ENCODE measurements at places on chromosomes 4 and X.

DNA sequence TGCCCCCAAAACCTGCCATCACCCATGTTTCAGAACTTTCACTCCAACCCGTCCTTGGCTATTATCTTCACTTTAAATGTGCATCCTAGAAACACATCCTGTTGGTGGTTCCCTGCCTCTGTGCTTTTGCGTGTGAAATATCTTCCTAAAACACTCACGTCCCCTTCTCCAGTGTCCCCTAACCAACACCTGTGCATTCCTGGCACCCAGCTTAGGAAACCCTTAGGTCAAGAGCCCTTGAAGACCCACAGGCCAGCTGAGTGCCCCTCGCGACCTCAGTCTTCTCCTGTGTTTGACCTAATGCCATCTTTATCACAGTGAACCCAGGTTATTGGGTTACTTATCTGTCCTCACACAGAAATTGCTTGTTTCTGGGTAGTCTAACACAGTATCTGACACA, 117.6 kb downstream of the STK32B start:
- no peak for DNase-seq

DNA sequence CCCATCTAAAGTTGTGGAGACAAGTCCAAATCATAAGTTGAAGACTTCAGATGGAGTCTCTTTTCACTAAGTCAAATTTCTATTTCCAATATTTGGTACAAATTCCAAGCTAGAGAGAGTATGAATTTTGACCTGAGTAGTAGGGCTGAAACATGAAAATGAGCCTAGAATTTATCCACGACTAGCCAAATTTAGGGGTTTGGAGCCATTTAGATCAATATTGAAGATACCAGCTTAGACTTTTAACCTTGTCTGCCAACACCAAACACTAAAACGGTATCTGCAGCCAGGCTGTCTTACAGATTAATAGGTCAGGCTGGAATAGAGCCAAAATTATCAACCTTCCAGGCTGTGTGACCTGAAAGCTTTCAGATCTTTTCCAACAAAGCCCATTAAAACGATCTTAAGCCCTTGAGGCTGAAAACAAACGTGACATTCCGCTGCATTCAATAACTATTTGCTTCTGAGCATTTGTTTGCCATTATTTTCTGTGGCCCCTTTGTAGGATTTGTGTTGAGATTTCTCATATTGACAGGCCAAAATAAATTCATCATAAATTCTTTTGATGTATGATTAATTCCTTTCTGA, 268.7 kb upstream of the DKK2 start:
- DNase-seq, result no peak

GRCh38 chrX:48754238-48754637, 7.3 kb upstream of the GLOD5 start:
- DNase-seq, result no peak

DNA sequence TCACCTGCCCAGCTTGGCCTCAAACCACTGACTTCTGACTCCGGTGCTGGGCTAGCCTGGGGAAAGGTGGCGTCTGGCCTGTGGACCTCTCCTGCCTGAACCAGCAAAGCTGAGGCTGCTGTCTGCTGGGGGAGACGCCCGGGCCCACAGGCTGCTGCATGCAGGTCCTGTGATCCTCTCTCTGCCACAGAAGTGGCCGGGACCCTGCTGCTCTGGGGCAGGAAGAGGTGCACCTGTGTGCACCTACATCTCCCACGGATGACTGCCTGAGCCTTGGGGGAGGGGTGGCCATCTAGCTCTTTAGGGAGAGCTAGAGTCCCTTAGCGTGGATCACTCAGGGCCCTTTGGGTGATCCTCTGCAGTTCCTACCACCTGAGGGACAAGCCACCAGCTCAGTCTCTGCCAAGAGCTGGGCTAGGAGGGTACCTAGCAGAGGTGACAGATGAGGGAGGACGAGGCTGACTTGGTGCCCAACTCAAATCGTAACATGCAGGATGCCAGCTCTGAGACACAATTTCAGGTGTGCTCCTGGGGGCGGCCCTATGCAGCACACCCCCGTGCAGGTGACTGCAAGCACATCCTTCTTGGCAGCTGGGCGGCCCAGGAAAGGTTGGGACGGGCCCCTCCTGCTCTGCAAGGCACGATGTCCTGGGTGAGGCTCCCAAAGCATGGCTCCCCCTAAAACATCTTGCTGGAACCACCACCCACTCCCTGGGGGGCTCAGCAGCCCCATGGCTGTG, 22.5 kb downstream of the LETM1 start:
- no peak for DNase-seq

DNA sequence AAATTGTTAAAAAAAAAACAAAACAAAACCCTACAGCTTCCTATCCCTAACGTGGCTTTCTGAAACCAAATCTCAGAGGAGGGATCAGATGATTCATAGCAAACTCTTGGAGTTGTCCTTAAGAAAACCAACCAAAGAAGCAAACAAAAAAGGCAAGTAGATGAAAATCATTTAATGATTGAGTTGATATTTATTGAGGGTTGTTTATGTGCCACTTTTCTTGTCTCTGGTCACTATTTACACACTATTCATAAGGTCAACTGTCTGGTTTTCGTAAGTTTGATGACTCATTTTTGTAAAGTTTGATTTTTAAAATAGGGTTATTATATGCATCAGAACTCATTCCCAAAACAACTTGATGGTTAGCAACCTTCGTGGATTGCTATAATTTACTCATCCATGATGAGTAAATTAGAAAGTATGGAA, 133.4 kb downstream of the UNC5C start:
- no peak for DNase-seq

DNA sequence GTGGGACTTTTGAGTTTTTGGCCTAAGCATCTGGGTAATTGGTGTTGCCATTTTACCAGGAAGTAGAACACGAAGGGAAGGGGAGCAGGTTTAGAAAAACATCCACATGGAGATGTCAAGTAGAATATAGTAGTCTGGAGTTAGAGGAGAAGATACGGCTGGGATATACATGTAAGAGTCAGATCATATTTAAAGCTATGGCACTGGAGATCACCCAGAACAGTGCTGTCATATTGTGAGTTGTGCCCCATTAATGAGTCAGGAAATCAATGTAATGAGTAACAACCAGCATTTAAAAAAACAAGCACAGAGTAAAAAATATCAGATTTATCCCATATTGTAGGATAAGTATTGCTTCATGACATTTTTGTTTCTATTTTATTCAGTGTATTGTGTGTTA, 4.2 kb downstream of the GSTCD start:
- DNase-seq, result no peak

DNA sequence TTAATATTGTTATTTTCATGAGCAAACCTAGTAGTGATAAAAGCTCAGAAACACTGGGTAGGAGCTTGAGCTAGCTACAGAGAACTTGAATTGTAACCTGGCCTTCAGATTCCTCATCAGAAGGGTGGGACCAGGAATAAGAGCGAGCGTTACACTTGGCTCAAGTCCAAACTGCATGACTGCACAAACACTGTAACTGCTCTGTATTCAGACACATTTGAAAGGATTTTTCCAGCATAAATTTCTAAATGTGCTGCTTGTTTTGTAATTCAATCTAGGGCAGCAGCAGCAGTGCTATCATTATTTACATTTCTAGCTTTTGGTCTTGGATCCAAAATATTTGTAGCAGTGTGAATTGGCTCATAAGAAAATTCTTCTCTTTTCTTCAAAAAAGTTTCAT, 133.0 kb upstream of the TMLHE start:
- DNase-seq, result no peak

DNA sequence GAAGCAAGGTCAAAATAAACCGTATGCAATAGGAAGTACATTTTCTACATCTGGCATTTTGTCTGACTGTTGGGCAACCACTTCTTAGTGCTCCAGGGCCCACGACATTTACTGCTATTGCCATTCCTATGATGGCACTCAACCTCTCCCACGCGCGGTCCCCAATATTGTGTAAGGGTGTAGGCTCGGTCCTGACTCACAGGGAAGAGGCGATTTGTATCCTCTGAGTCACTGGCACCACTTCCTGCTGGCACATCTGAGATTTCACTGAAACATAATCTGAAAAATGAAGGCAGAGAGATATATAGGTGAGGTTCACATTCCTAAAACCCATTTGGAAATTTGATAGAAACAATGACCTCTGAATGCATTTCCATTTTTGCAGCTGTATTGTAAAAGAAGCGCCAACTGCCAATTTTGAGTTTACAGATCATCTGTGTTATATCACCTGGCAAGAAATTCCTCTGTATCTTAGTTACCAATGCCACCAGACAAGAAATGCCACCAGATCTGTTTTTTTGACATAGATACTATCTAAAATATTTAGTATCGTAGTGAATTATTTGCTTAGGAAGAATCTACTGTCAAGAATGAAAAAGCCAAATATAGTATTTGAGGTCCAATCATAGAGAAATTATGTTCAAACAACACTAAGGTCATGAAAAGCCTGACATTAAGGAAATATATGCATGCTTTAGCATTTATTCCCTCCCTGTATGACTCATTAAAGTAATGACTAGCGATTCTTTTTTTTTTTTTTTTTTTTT, 9.8 kb downstream of the EREG start:
- no peak for DNase-seq

GRCh38 chr4:169900241-169900845, 125.9 kb downstream of the MFAP3L start:
- peak; percentile 11 for DNase-seq

DNA sequence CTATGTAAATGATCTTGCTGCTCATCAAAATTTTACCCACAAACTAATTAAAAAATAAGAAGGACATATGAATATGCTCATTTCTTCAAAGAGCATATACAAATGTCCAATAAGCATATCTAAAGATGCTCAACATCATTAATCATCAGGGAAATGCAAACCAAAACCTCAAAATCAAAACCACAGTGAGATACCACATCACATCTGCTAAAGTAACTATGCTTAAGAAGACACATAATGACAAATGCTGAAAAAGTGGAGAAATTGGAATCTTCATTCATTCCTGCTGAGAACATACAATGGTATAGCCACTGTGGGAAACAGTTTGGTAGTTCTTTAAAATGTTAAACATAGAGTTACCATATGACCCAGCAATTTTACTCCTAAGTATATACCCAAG, 81.9 kb downstream of the AFF2 start:
- no peak for DNase-seq

DNA sequence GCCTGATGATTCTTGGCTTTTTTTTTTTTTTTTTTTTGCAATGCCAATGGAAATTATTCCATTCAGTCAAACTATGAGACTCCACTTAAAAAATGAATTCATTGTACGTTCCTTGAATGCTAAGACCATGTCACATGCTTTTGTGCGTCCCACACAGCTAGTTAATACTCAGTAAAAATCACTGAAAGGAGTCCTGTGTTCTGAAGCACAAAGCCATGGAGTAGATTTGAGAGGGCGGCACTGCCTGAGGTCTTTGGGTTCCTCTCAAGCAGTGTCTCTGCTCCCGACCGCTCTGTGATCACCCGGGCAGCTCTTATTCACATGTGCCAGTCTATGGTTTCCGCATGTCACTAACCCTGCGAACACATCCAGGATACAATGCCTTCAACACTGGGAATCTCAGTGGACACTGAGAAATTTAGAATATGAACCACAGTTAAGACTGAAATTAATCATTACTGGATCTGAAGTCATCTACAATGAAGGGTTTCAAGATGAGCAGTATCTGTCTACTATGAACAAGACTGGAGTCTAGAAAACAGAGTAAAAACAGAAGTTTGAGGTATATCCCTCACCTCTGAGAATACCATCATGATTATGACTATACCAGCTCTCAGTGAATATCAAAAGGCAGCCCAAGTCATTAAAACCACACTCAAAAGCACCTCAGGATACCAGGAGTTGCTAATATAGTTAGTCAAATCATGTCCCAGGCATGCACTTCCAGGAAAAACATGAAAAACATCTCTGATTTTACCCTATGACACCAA, 193.0 kb downstream of the MGST2 start:
- no peak for DNase-seq

DNA sequence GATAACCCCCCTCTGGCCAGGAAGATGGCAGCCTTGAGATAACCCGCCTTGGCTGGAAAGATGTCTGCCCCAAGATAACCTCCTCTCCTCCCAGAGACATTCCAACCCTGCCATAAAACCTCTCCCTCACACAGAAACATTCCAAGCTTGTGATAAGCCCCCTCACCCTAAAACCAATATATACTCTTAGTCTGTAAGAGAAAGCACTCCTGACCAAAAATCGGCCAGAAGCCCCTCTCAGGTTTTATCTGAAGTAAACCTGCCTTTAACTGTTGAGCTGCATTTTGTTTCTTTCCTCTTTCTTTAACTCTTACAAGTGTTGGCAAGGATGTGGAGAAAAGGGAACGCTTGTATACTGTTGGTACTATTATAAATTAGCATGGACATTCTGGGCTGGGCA, 8.5 kb downstream of the ERCC6L start:
- no peak for DNase-seq

- DNase-seq, result no peak
Observed at GRCh38 chrX:109813236-109813635, 80.2 kb upstream of the ACSL4 start.

DNA sequence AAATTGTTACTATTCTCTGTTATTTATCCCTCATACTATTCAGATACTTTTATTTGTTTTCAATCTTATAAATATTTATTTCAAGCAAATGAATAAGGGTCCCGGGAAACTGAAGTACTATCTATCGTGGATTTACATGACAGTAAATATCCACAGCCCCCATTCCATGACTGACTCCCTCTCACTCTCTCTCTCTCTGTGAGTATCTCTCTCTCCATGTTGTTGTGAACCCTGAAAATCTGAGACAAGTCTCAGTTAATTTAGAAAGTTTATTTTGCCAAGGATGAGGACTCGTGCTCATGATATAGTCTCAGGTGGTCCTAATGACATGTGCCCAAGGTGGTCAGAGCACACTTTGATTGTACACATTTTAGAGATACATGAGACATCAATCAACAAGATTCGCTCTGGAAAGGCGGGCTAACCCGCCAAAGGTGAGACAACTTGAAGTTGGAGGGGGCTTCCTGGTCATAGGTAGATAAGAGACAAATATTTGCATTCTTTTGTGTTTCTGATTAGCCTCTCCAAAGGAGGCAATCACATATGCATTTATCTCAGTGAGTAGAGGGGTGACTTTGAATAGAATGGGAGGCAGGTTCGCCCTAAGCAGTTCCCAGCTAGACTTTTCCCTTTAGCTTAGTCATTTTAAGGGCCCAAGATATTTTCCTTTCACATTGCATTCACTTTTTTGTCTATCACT, 986.4 kb downstream of the NLGN4X start:
- DNase-seq, result no peak

- no peak for DNase-seq
Observed at GRCh38 chrX:138771047-138771446, 59.5 kb upstream of the FGF13 start.

- no peak for DNase-seq
Observed at GRCh38 chr4:150874338-150875226, 140.5 kb downstream of the LRBA start.

GRCh38 chr4:159150396-159150795, 47.5 kb downstream of the RAPGEF2 start:
- DNase-seq, result no peak

- no peak for DNase-seq
Observed at GRCh38 chr4:149513081-149513480, 302.6 kb downstream of the IQCM start.

GRCh38 chr4:129641179-129641578, 545.2 kb downstream of the C4orf33 start:
- peak; percentile 34 for DNase-seq
